ENCODE measurements at places on chromosomes 3 and 15. TPM values are rescaled to one million over a fixed set of nuclear protein-coding genes. Genes with fewer than 3 reads are reported as not detected.

FBXW12 gene
- total RNA-seq: not detected

LSAMP gene
- total RNA-seq: 0.10 TPM

UPK1B gene
- 12.8 TPM for total RNA-seq

ANO10 gene
- total RNA-seq: 17.4 TPM

FEZF2 gene
- total RNA-seq: not detected

RTP4 gene
- total RNA-seq: not detected

SNX22 gene
- 1.5 TPM for total RNA-seq

TMEM108 gene
- not detected for total RNA-seq

KNSTRN gene
- total RNA-seq: 46.8 TPM

PLSCR2 gene
- total RNA-seq: not detected

SEMA7A gene
- 3.1 TPM for total RNA-seq
